ENCODE measurements at places on chromosomes 2 and 18. TPM values are rescaled to one million over a fixed set of nuclear protein-coding genes. Genes with fewer than 3 reads are reported as not detected.

The TRIM54 gene
- 2.0 TPM for total RNA-seq

The MERTK gene
- total RNA-seq = 5.7 TPM

The UGT1A4 gene
- 0.12 TPM for total RNA-seq

- no peak for DNase-seq
Observed at GRCh38 chr2:206855585-206856433, 83.5 kb upstream of the CPO start.

Measured in HCT116 (cell line).